ENCODE measurements at places on chromosomes 4 and X.

- DNase-seq: no peak
These were observed 252.6 kb downstream of the TMEM47 start for GRCh38 chrX:34404386-34405070.

DNA sequence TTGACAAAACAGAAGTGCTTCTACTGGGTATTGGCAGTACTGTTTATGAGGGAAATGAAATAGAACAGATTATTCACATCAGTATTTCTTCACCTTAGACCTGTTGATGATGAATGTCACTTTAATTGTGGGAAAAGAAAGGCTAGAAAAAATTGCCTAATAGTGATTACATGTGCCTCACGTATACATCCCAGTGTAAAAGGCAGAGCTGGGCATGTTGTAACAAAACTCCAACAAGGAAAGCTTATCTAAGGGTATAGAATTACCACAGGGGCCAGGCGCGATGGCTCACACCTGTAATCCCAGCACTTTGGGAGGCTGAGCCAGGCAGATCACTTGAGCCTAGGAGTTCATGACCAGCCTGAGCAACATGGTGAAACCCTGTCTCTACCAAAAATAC is 4.2 kb downstream of the PGM2 start:
- DNase-seq: no peak

DNA sequence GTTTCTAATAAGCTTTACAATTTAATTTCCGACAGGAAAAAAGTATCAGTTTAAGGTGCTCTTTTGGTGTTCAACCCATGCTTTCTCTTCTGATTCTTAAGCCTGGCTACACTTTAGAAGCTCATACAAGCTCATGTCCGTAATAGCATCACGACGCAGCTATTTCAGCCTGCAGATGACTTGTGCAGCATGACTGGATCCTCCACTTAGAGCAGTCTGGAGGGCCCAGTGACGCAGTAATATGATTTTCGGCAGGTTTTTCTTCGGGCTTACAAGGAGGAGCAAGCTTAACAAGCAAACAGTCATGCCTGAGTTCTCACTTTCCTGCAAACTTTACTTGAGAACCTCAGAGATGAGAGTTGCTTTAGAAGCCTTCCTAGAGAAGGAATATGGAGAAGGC is 85.3 kb upstream of the MAML3 start:
- DNase-seq: no peak

- no peak for DNase-seq
These were observed 41.3 kb upstream of the GPR78 start for GRCh38 chr4:8538703-8539567.

GRCh38 chrX:12954981-12955380 is 19.9 kb upstream of the TMSB4X start:
- DNase-seq: no peak
